ENCODE measurements at places on chromosomes 3 and 15.

- no peak for DNase-seq
Observed at GRCh38 chr3:71786217-71786549, 1.2 kb upstream of the PROK2 start.

GRCh38 chr3:133388696-133389395 is 11.0 kb upstream of the BFSP2 start:
- no peak for DNase-seq

DNA sequence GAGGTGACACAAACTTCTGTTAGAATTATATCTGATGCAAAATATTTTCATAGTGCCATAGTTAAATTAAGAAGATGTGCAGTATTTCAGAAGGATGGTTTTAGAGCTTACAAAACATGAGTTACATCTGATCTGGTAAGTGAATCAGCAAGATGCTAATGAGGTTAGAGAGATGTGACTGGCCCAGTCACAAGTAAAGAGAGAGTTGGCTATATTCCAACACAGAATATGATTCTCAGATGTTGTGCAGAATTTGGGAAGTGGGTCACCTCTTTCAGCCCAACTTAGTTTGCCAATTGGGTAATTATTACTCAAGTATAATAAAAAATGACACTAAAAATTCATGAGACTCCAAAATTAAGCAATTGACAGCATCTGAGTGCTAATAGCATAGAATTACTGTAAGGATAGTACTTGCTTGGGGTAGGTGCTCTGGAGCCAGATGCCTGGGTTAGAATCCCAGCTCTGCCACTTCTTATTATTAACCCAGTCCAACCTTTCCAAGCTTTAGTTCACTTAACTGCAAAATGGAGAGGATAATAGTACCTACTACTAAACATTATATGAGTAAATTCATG is 30.8 kb downstream of the P2RY1 start:
- DNase-seq, result no peak

DNA sequence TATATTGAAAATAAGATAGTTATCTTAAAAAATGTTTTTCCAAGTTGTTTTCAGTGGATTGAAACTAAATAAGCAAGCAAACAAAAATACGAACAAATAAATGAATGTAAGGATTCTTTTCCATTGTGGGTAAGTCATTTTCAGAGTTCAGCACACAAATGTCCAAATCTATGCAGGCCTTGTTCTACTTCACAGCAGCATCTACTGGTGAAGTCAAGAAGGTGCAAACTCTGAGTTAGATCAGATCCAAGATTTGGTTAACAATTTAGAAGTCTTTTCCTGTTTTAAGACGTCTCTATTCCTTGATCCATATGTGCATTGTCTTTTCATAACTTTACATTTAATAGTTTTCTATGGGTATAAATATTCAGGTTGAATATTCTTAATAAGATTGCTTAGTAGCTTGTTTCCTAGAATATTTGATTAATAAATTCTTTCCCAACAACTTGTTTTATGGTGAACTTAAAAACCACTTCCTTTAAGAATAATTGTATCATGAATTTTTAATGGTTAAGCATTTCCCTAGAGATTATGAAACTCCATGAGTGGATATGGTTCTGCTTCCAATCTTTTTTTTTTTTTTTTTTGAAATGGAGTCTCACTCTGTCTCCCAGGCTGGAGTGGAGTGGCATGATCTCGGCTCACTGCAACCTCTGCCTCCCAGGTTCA is 10.5 kb downstream of the PTX3 start:
- DNase-seq, result no peak

DNA sequence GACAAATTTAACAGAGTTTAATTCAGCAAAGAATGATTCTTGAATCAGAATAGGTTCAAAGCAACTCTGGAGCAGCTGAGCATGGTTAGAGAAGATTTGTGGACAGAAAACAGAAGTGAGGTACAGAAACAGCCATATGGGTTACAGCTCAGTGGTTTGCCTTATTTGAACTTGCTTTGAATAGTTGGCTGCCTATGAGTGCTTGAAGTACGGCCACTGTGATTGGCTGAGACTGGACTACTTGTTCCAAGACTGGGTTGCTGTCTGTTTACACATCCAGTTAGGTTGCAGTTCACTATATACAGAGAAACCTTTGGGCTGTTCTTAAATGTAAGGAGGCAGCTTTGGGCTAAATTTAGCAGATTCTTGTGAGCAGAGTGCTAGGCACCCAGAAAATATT is 79.4 kb upstream of the CADPS start:
- no peak for DNase-seq

DNA sequence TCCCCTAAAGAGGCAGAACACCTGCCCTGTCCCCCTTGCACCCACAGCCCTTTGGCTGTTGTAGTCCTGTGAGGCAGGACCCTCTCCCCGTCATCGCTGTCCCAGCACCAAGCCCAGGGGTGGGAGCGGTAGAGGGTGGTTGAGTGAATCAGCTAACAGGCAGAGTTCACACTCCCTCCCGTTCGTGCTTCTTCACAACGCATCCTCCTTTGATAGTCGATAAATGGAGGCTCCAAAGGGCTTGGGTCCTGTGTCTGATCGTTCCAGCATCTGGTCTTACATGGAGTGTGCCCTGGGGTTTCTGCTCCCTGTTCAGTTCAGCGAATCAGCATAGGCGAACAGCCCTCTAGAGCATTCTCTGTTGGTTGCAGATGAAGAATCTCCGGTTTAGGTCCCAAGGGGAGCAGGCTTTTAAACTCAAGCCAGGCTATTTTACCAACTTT is 820 bp upstream of the HMCES start:
- DNase-seq, result no peak

DNA sequence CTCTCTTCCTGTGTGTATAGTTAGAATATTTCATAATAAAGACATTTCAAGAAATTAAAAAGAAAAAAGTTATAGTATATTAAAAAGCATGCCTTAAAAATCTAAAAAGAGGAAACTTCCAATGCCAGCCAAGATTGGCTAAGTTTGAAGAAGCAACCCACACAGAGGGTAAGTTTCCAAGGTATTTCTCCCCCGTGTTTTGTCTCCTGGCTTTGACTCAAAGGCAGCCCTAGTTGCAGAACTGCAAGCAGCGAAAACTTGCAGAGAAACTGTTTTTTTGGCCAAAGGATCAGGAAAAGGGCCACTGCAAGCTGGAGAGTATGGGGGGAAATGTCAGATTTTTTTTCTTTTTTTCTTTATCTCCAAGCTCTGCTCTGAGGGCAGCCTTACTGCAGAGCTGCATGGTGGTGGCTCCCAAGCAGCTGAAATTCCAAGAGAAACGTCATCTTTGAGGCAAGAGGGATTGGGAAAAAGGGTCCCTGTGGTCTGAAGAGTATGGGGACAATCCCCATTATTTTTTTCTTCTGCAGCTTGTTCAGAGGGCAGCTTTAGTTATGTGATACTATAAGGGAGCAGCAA is 23.0 kb downstream of the HACL1 start:
- no peak for DNase-seq

GRCh38 chr3:129557548-129557894 is 14.5 kb downstream of the H1-8 start:
- no peak for DNase-seq

DNA sequence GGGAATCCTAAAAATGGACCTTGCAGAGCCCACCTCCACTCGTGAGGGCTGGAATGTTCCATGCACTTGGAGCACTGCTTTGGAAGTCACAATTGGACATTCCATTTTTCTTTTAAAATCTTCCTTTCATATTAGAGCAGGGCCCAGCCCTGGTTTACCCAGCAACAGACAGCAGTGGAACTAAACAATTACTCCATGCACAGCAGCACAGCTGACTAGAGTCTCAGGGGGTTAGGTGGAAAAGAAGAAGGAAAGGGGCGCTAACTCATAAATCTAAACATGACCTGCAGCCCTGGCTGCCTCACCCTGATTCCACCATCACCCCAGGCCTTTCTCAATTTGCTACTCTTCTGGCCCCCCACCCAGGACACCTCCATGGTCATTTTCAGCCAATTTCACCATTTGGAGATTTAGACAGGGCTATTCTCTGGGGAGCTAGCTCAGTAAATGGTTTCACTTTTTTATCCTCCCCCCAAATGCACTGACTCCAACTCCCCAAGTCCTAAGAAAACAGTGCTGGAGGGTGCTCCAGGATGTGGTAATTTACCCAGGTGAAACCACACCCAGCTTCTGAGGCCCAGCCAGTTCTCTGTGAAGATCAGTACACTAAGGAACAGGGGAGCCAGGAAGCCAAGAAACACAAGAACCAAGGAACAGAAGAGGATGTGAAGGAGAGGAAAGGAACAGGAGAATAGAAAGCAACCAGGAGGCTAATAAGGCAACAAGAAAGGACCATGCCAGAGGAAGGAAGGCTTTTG is 1.6 kb upstream of the LRRC31 start:
- no peak for DNase-seq

DNA sequence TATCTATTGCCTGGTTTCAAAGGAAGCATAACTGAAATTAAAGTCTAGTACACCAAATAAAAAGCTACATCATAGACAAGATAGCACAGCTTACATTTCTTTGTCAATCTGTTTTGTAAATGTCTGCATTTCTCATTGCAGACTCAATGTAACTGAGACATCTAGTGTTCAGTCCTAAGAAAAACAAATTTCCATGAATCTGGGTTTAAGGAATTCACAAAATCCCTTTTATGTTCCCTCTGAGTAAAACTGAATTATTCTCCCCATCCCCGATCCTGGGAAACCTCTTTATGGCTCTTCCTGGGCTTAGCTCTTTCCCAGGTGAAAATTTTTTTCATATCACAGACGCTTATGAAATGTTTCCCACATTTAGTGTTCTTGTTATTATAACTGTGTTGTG is 21.6 kb upstream of the RASA2 start:
- DNase-seq, result no peak

DNA sequence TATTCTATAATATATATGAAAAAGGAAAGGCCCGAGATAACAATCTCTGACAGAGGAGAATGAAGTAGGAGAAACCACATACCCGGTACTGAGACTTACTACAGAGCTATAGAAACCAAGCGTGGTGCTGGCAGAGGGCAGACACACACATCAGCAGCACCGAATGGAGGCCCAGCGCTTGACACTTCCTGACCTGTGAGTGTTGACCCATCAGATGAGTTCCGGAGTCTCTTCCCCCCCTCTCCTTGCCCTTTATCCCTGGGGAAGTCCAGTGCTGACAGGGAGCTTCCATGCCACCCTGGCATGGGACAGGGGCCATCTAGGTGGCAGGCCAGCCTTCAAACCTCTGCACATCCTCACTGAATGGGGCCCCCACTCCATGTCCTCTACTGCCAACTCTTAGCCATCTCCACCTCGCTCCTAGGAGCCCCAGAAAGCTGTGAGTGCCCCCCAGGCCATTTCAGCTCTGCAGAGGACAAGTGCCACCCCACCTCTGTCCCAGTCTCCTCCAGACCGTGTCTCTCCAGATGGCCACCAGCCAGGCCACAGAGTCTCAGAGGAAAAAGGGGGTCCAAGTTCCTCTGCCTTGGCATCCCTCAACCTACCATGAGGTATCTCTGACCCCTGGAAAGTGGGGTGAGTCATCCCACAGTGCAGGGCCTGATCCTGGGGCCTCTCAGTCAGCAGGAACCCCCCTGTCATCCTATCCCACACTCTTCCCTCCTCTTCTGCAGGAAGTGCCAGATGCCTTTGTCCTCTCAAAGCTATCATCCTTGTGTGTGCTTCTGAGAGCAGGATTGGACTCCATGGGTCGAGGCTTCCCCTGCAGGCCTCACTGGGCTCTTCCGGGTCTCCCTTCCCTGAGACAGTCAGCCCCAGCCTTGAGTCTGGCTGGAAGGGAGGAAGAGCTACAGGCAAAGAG is 116.5 kb upstream of the ALDH1A3 start:
- DNase-seq, result no peak

- DNase-seq, result no peak
Observed at GRCh38 chr3:147336543-147337278, 69.6 kb downstream of the ZIC4 start.

DNA sequence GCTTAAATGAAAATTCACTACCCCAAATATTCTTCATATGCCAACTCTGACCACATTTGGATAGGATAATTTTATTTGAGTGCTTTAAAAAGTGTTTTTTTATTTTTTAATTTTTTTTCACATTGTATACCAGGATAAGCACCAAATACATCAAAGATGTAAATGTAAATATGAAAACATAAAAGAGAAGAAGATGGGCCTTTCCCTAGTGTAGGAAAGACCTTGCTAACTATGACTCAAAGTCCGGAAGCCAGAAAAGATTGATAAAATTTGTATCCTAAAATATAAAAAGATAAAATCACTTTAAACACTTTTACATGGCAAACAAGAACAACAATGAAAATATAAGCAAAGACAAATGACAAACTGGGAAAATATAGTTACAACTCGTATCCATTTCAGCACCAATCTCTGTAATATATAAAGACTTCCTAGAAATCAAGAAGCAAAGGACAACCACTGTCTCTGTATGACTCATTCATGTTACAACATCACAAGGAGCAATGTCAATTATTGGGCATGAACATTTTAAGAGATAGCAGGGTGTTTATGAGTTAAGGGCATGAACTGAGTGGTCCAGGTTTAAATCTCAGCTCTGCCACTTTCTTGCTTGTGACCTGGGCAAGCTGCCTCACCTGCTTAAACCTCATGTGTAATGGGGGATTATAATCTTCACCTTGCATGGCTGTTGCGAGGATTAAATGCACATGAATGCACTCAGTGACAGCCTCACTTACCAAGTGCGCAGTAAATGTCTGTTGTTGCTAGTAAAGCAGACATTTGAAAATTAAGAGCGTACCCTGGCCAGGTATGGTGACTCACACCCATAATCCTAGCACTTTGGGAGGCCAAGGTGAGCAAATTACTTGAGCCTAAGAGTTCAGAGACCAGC is 25.3 kb upstream of the ARHGEF3 start:
- no peak for DNase-seq

- DNase-seq, result no peak
Observed at GRCh38 chr15:80921736-80922410, 67.7 kb downstream of the MESD start.

- no peak for DNase-seq
Observed at GRCh38 chr3:189687475-189687874, 56.3 kb downstream of the TP63 start.

- DNase-seq, result no peak
Observed at GRCh38 chr3:123679712-123680386, 95.0 kb upstream of the HACD2 start.

- DNase-seq, result no peak
Observed at GRCh38 chr3:62139957-62140356, 233.4 kb downstream of the FEZF2 start.

GRCh38 chr3:156820692-156821080 is 5.5 kb upstream of the LEKR1 start:
- DNase-seq, result no peak

DNA sequence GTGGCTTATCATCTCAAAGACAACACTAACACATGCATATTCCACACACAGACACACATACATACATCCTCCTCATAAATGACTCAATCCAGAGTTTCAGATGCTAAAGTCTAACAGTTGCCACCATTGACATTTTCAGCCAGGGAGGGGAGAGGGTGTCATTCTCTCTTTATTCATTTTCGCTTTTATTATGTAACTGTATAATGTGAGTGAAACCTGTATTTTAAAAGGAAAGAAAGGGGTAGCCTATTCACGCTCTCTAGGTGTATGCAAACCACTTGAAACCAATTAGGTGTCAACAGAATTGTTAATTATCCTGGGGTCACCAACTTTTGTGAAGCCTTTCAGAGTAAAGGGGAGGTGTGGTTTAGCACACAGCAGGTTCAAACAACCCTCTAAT is 1282.9 kb downstream of the ROBO2 start:
- no peak for DNase-seq

- DNase-seq, result no peak
Observed at GRCh38 chr15:88655103-88655553, 16.3 kb downstream of the ISG20 start.

GRCh38 chr15:78679089-78679511 is 38.1 kb upstream of the CHRNB4 start:
- DNase-seq, result no peak

GRCh38 chr3:23103764-23104163 is 99.4 kb upstream of the UBE2E2 start:
- no peak for DNase-seq

GRCh38 chr3:184716622-184717398 is 4.9 kb upstream of the MAGEF1 start:
- no peak for DNase-seq

Measured in natural killer cell treated with Interleukin-12 subunit alpha and Interleukin-12 subunit beta and Interleukin-15 and Interleukin-18, amount 100 ng/mL, for 72 hours (primary cell).